Activated CD8-positive, alpha-beta memory T cell treated with anti-CD3 and anti-CD28 coated beads for 48 hours (primary cell): ENCODE measurements at places on chromosomes 1 and 21.

DNA sequence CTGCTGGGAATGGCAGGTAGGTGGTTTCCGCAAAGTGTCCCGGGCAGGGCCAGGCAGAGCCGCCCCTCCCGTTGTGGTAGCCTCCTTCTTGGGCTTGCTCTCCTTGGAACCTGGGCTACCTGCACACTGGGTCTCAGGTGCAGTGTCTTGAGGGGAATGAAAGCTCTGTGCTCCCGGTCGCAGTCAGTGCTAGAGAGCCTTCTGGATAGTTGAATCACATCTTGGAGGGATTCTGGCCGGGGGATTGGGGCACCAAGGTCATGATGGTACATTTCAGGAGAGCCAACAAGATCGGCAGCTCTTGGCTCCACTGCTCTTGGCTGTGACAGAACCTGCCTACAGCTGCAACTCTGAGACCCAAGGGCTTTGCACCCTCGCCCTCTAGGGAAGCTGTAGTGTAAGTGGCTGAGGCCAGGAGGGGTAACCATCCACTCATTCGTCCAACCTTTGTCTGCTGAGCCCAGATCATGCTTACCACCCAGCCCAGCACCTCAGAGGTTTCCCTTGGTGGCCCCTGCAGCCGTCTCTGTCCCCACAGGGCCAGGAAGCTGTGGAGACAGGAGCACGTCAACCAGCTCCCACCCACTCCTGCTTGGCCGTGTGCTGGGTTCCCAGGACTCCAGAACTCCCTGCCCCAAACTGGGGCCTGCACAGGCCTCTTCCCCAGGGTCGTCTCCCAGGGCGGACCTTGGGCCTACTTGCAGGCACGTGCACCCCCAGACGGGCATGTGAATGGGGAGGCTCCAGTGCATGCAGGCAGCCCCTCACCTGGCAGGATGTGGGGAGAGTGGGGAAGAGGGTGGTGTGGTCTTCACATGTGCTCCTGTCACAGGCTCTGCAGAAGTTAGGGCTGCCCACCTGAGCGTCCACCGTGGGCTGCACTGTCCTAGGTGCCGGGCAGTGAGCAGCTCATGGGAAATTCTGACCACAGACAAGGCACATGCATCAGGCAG, 40.0 kb downstream of the NTPCR start:
- no peak for DNase-seq

GRCh38 chr1:96991261-96991660, 269.7 kb downstream of the PTBP2 start:
- DNase-seq: no peak

DNA sequence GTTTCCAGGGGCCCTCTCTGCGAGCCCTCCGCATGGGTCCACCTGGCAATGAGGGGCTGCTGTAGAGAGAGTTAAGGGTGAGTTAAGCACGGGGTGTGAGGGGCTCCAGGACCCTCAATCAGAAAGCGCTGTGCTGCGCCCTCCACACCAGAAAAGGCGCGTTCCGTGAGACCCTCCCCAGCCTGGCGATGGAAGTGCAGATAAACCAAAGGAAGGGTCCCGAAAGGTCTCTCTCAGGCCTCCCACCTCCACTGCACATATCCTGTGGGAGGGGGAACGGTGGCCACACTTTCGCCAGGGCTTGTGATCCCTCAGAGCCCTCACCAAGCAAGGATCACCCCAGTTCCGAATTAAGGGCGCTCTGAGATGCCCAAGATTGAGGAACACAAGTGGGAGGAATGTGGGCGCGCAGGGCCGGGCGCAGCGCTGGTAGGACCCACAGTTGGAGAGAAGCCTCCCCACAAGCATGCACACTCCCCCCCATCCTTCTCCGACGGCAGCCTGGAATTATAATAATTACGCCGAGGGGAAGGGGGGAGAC, 1.1 kb downstream of the WNT3A start:
- DNase-seq: no peak

DNA sequence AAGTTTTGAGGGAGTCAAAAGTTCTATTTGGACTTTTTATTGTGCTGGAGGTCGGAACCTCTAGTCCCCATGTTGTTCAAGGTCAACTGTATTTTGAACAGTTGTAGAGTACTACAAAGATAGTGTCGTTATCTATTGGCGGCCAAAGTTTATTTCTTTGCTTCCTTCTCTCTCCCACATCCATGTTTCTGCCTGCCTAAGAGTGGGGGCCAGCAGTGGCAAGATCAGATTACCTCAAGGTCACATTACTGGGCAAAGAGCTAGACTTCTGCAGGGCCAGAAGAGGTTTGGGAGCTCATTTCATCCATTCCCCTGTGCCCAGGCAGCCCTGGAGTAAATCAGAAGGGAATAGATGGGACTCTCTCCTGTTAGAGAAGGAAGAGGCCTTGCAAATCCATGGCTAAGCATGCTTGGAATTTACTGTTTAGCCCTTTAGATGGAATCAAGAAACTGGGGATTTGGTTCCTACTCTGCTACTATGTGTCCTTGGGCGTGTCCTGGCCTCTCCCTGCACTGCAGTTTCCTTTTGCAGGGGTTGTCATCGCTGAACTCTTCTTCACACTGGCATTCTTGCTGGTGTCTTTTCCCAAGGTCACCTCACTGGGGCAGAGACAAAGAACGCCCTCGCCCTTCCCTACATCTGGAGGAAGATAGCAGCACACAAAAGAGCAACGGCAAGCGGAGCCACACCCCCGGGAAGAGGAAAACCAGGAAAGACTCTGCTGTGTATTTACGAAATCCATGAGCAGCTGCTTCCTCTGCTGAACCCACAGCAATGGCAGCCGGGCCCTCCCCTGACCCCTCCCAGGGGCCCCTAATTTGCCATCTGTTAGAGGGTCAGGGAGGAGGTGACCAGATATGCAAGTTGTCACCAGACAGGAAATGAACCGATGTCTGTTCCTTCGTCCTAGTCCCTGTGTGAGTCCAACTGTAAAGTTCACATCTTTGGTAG, 73.3 kb downstream of the PLPP3 start:
- no peak for DNase-seq

DNA sequence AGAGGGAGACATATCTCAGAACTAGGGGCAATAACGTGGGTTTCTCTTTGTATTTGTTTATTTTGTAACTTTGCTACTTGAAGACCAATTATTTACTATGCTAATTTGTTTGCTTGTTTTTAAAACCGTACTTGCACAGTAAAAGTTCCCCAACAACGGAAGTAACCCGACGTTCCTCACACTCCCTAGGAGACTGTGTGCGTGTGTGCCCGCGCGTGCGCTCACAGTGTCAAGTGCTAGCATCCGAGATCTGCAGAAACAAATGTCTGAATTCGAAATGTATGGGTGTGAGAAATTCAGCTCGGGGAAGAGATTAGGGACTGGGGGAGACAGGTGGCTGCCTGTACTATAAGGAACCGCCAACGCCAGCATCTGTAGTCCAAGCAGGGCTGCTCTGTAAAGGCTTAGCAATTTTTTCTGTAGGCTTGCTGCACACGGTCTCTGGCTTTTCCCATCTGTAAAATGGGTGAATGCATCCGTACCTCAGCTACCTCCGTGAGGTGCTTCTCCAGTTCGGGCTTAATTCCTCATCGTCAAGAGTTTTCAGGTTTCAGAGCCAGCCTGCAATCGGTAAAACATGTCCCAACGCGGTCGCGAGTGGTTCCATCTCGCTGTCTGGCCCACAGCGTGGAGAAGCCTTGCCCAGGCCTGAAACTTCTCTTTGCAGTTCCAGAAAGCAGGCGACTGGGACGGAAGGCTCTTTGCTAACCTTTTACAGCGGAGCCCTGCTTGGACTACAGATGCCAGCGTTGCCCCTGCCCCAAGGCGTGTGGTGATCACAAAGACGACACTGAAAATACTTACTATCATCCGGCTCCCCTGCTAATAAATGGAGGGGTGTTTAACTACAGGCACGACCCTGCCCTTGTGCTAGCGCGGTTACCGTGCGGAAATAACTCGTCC, 1.3 kb upstream of the OLIG2 start:
- no peak for DNase-seq

DNA sequence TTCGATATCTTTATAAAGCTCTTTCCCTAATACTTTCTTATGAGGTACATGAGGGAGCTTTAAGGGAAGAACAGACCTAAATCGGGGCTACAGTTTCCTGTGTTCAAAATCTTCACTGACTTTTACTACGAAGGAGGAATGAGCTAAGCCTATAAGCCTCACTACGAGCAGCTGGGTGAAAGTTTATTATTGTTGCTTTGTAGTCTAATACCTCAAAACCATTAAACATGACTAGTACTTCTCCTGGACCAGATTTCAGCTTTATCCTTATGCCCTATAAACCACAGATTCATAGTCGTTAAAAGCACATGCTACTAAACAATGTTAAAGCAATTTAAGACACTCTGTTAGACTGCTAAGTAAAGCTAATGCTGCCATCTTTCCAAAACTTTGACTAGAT, 30.2 kb downstream of the NDC1 start:
- no peak for DNase-seq

DNA sequence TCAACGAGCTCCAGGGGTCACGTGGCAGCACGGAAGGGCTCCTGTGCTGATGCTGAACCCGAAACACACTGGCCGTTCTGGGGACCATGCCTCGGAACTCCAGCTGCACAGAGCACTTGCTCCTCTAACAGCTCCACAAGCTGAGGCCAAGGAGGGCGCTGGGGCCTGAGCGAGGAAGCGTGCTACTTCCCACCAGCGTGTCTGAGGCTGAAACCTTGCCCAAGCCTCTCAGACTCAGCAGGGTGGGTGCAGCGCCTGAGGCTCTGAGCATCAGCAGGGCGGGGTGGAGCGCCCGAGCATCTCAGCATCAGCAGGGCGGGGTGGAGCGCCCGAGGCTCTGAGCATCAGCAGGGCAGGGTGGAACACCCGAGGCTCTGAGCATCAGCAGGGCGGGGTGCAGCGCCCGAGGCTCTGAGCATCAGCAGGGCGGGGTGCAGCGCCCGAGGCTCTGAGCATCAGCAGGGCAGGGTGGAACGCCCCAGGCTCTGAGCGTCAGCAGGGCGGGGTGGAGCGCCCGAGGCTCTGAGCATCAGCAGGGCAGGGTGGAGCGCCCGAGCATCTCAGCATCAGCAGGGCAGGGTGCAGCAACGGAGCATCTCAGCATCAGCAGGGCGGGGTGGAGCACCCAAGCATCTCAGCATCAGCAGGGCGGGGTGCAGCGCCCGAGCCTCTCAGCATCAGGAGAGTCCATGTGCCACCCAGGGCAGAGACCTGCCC, 9.6 kb downstream of the WRAP73 start:
- DNase-seq: no peak

DNA sequence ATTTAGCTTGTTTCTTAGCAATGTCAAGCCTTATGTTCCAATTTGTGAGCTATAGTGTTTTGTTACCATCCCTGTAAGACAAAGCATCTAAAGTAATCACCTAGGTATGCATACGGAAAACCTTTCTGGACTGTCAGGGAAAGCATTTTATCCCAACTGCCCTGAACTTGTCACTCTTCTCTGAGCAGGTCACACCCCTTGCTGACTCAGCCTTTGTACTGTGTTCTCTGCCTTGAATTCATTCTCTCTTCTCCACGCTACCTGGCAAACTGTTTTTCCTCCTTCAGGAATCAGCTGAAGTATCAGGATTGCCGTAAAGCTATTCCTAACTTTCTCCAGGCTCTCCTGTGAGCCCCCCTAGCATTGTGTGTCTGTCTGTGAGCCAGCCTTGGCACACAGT, 54.2 kb downstream of the PBX1 start:
- no peak for DNase-seq

DNA sequence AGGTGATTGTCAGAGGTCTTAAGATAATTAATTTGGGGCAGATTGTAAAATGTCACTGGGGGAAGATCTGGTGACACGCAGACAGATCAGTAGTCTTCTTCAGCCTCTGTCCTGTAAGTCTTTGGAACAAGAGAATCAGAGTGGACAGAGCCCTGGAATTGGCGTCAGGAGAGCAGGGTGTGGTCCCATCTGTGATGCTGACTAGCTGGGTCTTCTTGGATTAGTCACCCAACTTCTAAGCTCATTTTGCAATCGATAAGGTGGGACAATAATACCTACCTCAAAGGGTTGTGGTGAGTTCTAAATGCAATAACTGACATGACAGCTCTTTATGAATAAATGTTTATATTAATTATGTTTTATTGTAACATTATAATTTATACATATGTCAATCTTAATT, 4.8 kb downstream of the FASLG start:
- DNase-seq: no peak

- DNase-seq: no peak
Measured at GRCh38 chr1:92481599-92481925, 5.2 kb downstream of the GFI1 start.

DNA sequence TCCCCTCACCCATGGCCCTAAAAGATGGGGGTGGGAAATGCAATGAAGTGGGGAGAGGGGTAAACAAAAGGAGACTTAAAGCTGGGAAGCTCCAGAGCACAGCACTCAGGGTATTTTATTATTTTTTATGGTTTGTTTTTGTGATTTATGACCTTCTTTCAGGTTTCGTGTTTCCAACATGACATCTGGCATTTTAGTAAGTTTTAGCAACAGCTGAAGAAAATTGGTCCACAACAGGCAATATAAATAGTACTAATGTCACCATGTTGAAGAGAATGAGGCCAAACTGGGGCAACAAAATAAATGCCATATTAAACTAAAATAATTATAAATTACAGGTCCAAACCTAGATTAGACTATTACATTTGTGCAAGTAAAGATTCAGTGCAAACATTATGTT, 56.3 kb downstream of the TBX15 start:
- no peak for DNase-seq

GRCh38 chr1:22339237-22339636, 112.4 kb upstream of the ZBTB40 start:
- DNase-seq: no peak

GRCh38 chr1:220952961-220953643, 73.9 kb downstream of the HLX start:
- no peak for DNase-seq

- DNase-seq: no peak
Measured at GRCh38 chr1:1343811-1344421, 5.3 kb downstream of the DVL1 start.

DNA sequence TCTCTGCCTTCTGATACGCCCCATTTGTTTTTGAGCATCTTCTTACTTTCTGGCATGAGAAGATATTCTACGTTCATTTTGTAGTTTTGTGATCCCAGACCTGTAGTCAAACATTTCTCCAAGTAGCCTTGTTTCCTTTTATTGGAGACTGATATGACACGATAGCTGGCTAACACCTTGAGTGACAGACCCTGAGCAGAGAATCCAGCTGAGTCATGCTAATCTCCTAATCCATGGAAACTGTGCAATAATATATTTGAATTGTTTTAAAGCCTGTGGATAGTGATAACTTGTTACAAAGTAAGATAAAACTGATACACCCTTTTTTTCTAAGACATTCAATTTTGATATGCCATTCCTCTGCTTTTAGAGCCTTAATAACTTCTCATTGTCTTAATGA, 1.2 kb upstream of the IFI44L start:
- DNase-seq: no peak

DNA sequence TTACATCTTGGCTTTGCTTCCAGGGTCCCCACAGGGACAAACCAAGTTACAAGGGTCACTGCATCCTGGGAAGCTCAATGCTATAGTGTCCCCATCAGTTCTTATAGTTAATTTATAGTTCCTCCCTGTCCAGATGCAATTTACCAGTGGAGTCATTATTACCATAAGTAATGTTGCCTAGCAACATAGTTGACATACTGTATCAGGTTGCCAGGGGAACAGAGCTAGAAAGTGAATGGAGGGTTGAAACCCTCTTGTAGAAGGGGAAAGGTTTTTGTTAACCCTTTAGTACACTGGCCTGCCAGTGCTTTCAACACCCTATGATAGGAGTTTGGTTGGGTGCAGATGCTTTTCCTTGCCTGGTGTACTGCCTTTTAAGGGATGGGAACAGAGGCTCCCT, 34.3 kb upstream of the TTC4 start:
- DNase-seq: no peak
